Adrenal gland (tissue), 19 donors: ENCODE measurements at places on chromosomes 7 and 10.
A peak's percentile ranks its signal among the peaks of the same experiment; 100 is the strongest.

- DNase-seq, result no peak
Observed at GRCh38 chr10:63634488-63635065, 113.4 kb downstream of the REEP3 start.

DNA sequence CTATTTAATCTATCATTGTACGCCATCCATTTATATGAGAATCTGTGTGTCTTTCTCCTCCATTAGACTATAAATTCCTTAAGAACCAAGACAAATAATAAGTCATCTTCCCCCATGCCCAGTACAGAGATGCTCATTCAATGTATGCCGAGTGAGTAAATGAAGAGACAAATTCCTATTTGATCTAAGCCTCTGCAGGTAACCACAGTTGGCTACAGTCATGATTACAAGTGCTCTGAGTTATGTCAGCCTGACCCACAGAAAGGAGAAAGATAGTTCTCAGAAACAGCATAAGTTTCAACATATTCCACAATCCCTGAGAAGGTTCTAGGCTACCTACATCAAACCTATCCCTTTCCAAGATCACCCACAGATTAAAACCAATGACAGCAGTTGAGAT lies 46.1 kb downstream of the MPP7 start:
- no peak for DNase-seq

GRCh38 chr7:73712773-73713172 lies 6.7 kb downstream of the STX1A start:
- DNase-seq, result no peak

DNA sequence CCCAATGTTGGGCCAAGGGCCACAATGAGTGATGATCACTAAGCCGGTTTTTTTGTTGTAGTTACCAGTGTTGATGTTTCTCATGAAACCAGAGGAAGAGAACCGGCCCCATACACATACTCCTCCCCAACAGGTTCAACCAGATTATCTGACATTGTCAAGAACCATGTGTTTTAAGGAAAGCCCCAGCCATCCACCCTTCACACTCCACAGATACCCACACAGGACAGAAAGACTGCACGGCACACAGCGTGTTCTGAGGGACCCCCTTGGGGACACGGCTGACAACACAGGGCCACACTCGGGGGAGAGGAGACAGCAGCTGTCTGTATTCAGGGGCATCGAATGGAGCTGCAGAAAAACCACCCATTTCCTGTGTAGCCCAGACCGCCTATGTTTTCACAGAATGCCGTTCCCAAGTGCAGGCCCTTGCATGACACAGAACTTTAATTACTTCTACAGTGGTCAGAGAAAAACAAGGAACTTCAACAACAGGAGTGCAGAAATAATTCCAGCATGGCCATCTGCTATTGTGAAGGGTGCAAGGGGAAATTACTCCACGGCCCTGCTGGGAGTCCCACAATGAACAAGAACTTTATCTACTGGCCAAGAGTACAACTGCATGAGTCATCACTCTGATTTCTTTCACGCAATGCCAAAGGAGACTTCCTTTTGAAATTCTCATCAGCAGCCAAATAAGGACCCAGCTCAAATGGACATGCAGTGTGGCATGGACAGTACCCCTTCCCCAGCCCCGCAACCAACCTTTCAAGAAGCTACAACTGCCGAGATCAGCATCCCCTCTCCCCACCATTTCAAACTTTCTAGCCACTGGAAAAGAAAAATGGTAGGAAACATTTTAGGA lies 2.3 kb downstream of the KLF6 start:
- peak; percentile 76 for DNase-seq

GRCh38 chr10:50618624-50619023 lies 5.1 kb downstream of the SGMS1 start:
- DNase-seq, result no peak

DNA sequence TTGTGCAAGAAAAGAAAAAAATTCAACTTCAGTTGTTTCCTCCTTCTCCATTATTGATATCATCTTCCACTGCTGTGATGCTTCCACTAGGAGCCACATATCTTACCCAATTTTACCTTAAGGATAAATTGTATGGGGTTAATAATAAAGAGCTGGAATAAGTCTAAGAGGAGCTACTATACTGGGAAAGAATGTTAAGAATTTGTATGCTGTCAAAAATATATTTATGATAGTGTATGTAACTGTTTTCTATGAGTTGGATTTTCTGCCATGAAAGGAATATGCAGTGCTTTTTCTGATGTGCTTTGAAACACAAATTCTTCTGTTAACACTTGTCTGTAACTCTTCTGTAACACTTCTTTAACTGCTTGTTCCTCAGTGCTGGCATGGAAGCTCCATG lies 219.1 kb downstream of the VTI1A start:
- DNase-seq, result no peak

- no peak for DNase-seq
Observed at GRCh38 chr10:90112681-90113080, 411.3 kb downstream of the KIF20B start.

GRCh38 chr10:126127481-126128029 lies 231.2 kb downstream of the FANK1 start:
- DNase-seq, result no peak

DNA sequence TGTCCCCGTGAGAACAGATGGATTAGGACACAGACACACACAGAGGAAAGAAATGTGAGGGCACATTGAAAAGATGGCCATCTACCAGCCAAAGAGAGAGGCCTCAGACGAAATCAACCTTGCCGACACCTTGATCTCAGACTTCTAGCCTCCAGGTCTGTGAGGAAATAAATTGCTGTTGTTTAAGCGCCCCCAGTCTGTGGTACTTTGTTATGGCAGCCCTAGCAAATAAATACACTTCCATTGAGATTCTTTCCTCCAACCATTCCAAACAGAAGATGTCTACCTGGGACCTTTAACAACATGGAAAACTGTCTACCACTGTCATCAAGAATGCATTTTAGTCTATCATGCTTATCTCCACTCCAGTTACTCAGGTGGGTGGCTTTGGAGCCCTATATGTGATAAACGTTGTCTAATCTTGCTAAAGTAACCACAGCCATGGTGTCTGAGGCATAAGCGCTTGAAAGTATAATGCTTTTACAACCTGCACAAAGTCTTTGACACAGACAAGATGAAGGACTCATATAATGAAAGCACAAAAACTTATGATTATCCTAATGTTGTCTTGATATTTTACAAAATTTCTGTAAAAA lies 244.3 kb downstream of the MTERF1 start:
- DNase-seq, result no peak

DNA sequence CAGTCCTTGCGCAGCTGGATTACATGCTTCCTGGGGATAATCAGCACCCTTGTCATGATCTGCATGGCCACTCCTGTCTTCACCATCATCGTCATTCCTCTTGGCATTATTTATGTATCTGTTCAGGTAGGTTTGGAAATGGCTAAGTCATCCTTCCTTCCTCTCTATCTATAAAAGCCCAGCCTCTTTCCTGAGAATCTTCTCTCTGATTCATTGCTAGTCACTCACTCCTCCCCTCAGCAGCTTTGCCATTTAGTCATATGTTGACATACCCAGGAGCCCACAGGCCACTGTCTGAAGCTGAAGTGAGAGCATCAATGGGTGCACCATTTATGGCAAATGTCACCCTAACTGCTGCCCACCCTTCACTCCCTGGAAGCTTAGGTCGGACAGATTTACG lies 52.0 kb downstream of the ABCC2 start:
- DNase-seq, result no peak

DNA sequence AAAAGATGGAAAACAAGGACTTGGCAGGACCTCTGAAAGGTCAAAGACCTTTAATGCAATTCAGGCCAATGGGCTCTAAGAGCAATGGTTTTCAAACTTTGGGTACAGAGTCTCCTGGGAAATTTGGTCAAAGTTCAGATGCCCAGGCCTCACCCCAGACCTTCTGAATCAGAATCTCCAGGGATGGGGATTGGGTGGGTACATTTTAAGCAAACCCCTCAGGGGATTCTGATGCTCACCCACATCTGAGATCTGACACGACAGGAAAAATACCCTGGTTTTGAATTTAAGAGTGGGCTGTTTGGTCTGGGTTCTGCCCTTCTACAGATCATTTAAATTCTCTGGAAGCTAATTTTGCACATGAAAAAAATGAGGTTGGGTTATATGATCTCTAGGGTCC lies 214.8 kb upstream of the PLXNA4 start:
- DNase-seq, result no peak

GRCh38 chr10:9103301-9103700 lies 1048.8 kb downstream of the GATA3 start:
- no peak for DNase-seq

DNA sequence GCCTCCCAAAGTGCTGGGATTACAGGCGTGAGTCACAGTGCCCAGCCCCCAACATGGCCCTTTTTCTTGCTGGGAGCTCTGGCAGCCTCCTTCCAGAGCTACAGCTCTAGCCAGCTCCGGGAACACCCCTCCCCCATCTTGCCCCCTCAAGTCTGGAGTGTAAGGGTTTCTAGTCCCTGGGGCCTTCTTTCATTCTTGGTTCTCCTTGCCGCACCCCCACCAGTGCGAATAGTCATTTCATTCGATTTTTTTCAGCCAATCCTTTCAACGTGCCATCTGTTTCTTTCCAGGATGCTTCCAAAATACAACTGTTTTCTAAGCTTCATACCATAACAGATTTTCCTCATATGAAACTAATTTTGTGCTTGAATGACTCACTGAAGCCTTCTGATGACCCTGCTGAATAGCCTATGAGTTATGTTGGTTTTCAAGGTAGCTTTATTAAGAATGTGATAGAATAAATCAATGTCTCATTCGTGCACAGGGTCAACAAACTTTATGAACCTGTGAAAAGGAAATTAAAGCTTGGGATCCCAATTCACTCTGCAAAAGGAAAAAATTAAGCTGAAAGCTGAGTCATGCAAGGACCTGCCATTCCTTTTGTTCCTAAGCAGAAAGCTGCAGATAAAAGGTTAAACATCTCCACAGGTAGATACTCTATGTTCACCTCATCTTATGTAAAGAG lies 38.6 kb downstream of the CDC14C start:
- no peak for DNase-seq

DNA sequence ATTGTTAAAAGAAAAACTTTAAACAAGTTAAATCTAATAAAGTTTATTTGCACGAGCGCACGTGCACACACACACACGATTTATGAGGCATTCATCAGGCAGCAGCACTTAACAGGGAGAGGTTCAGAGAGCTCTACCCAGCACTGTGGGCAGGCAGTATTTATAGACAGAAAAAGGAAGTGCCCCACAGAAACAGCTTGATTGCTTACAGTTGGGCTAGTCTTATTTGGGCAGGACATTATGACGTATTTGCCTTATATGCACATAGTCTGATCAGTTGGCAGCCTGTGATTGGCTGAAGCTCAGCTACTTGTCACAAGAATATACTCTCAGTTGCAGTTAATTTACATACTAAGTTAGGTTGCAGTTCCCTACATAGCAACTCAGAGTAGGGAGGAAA lies 1.2 kb upstream of the SDHAF3 start:
- DNase-seq, result no peak

DNA sequence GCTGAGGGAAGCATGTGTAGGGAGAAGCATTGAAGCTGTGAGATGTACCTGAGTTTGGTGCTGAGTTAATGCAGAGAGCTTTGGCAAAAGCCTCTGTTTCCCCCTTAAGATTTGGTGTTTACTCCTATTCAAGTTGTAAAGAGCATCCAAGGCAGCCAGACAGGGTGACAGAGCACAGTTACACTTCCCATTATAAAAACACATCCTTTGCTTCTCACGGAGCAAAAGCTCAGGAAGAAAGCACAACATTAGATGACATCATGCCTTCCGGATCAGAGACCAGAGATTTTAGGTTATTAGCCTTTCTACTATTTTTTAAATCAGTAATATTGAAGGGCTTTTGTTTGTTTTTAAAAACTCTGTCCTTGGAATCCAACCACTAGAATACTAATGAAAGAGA lies 182.9 kb downstream of the DOCK4 start:
- DNase-seq, result no peak

DNA sequence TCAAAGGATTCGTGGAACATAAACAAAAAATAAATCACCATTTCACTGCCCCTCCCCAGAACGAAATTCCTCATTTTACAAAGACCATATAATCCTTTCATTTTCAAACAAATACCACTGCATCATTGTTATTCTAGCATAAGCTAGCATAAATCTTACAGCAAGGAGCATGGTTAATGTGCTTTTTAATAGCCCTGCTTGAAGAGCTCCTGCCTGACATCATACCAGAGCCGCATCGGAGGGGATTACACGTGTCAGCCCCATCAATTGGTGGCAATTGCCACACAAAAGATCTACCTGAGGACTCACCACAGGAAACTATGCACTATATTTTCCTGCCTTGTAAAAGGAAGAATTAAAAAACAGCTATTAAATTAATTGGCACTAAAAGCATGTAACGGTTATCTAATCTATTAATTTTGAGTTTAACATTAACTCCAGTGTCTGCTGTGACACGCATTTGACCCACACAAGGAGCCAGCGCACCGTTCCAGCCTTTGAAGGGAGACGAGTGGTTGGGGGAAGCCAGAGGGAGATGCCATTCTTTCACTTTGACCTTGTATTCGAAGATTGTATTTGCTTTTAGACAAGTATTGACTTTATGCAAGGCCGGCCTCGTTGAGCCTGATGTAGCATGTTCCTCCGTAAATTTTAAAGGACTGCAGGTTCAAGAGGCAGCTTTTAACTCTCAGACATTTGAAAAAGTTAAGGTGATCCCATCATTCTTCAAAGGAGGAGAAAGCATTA lies 261.1 kb upstream of the RNF32 start:
- no peak for DNase-seq

DNA sequence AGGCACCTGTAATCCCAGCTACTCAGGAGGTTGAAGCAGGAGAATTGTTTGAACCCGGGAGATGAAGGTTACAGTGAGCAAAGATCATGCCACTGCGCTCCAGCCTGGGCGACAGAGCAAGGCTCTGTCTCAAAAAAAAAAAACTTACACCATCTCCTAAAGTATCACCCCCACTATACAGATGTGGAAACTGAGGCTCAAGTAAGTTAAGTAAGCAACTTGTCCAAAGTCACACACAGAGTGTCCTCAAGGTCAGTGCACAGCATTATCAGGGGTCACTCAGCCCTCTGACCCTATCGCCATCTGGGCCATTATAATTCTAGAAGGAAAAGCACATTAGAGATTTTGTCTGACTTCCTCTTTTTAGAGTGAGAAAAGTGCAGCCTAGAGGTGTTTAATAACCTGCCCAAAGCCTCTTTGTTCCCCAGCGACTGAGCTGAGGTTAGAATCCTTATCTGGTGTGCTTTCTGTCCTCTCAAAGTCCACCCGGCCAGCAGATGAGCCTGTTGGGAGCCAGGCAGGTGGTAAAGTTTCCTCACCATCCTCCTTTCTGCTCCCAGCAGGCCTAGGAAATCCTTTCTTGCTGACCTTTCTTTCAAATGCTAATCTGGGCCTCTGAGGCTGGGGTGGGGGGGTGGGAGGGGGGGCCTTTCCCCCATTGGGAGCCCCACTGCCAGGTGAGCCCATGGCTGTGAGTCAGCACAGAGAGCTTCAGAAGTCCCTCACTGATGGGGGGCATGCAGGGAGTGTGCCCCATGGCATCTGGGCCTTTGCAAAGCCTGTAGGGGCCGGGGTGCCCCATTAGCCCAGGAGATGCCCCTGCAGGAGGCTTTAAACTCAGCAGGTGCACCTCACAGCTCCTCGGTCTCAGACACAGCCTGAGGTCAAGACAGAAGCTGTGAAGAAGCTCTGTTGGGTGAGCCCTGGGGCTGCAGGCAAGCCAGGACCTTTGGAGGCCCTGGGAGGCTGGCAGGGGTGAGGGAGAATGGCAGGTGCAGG lies 12.0 kb upstream of the KCNMA1 start:
- no peak for DNase-seq
